Frontal cortex (tissue), 4 donors: ENCODE measurements at places on chromosomes 4 and X. TPM values are rescaled to one million over a fixed set of nuclear protein-coding genes. Genes with fewer than 3 reads are reported as not detected.

PTCHD1 gene
- 8.6 TPM for total RNA-seq

WDFY3 gene
- 119 TPM for total RNA-seq

DNA sequence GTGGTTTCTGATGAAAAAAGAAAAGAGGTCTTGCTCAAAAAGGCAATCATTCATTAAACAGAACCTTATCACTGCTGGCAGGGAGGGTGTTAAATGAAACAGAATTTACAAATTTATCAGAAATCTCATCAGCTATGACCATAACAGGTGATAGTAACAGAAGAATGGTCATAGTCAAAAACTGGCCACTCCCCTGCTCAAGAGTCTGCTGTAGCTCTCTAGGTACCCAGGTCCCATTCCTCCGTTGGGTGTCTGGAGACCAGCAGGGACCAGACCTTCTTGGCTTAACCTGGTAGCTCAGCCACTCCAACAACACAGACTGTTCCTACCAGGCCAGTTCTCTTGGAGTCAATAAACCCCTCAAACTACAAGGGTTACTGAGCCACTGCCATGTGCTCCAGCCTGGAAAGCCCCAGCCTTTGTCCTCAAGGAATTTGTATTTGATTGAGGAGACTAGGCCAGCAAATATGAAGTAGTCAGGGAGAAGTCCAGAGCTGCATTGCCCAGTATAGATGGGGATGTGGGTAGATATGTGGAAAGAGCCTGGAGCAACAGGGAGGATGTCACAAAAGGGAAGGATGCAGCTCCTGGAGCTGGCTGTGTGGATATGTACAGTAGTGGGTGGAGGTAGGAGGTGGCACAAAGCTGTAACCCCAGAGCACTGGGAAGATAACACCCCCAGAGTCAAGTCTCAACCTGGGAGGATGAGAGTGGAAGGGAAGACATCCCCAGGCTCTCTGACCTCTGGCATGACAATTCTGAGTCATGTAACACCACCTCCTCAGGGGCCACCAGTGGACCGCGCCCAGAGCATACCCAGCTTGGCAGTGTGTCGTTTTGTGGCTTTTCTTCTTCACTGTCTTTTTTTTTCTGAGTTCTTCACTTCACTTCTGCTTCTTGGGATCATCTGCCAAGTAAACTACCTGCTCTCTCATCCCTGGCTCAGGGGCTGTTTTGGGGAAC is 21.9 kb downstream of the RASL11B start:
- DNase-seq = no peak

GRCh38 chr4:34676400-34676799 is 1567.9 kb downstream of the ARAP2 start:
- no peak for DNase-seq

DNA sequence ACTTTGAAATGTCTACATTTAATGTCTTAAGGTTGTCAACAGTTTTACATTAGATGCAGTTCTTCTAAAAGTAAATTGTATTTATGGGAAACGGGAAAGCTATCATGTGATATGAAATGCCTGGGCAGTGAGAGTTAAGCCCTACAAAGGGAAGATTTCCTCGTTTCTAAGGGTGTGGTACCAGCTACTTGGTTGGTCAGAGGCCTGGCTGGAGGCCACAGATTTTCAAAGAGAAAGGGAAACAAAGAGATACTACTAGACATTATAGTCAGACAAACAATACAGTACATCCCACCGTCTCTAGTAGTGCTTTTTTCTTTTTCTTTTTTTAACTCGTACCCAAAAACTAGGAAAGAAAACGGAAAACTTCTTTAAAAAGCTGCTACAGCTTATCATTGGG is 467.8 kb downstream of the PCDH7 start:
- DNase-seq = no peak

DNA sequence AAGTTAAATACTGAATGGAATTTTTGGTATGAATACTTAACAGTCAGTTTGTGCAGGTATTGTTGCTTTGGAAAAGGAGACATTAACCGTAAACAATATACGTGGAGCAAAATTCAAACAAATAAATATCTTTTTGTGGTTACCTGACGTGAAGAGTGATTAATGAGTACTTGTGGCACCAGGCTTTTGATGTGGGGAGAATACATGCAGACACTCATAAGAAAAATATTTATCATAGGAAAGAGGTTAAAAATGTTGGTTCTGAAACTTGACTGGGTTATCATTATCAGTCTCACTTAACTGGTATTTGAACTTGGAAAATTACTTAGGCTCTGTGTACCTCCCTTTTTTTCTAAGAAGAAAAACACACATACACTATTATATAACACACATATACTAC is 136.4 kb upstream of the NDST4 start:
- DNase-seq = no peak
